Stimulated activated CD4-positive, alpha-beta T cell treated with anti-CD3 and anti-CD28 coated beads, Interleukin-1b, Interleukin-23, amount 100 ng/mL, for 1 hour (primary cell): ENCODE measurements at places on chromosomes 11 and 22.

- no peak for DNase-seq
These were observed 48.0 kb downstream of the MYO7A start for GRCh38 chr11:77175869-77176539.

DNA sequence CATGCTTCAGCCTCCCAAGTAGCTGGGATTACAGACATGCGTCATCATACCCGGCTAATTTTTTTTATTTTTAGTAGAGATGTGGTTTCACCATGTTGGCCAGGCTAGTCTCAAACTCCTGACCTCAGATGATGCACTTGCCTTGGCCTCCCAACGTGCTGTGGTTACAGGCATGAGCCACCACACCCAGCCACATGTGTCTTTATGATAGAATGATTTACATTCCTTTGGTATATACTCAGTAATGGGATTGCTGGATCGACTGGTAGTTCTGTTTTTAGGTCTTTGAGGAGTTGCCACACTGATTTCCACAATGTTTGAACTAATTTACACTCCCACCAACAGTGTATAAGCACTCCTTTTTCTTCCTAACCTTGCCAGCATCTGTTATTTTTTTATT, 276.2 kb downstream of the METTL15 start:
- no peak for DNase-seq

GRCh38 chr22:26482161-26482560, 1.4 kb downstream of the HPS4 start:
- no peak for DNase-seq

DNA sequence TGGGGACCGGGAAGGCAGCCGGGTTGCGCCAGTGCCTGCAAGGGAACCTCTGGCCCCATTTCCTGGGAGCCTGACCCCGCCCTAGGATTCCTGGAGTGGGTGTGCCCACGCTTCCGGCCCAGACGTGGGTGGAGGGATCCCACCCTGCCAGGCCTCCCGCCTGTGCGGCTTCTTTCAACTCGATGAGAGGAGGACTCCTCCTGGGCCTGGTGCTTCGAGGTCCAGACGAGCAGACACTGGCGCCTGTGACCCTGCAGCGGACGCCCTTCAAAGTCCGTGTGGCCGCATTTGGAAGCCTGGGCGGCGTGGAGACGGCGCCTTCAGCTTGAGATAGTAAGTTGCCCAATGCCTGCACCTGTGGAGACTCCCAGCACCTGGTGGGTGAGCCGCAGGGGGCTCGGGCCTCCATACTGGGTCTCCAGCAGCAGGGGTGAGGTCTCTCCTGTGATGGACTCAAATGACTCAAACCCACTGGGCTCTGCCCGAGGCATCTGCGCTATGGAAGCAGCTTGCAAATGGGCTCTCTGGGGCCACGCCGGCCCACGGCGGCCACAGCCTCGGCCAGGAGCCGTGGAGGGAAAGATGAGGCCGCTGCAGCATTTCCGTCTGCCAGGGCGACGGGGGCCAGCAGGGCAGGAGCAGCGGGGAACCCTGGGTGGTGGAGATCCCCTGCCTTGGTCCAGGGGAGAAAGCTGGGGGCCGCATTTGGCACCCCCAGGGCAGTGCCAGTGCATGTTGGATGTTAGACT, 64.3 kb upstream of the PPARA start:
- no peak for DNase-seq

DNA sequence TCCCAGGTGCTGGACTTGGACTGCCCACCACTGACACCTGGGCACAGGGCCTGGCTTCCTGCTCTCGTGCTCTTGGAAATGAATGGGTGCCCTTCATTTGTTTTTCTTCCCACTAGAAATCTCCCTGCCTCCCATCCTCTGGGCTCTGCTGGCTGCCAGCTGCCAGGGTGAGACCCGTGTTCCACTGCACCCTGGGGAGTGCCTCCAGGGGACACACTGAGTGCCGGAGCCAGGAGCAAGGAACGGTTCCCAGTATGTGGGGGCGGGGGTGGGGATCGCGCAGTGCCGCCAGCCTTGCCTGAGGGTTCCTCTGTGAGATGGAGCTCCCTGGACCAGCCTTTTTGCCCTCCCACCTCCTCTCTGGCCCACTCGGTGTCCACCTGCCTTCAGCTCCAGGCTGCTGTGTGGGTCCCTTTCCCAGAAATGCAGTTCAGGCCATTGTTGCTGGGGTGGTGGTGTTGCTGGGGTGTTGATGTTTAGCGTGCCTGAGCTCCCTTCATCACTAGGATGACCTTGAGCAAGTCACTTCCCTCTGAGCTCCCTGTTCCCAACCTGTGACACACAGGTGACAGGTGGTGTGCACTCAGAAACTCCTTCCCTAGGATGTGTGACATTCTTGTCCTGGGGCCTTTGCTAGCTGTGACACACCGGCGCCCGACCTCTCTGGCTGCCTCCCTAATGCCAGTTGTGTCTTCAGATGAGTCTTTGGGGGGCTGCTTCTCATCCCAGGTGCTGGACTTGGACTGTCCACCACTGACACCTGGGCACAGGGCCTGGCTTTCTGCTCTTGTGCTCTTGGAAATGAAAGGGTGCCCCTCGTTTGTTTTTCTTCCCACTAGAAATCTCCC, 72.1 kb downstream of the MED15 start:
- no peak for DNase-seq
